ENCODE measurements at places on chromosomes 3 and 15.

DNA sequence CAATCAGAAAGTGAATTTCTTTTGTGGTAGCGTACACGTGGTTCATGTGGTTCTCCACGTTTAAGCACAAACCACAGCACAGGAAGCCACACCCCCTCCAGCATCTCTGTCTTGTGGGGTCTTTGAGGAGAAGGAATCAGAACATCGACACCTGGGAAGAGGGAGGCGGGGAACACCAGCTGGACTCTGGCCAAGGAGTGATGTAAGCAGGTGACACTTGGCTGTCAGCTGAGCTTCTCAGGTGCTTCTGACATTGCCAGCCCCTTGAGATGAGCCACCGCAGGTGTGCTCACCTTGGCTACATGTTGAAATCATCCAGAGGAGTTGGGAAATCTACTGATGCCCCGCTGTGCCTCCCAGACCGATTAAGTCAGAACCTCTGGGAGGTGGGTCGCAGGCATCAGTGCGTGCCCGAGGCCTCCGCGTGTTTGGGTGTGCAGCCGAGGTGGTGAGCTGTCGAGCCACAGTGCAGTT, 85.0 kb downstream of the FAM81A start:
- no peak for DNase-seq

- DNase-seq, result no peak
Measured at GRCh38 chr3:171874251-171874681, 31.1 kb downstream of the TMEM212 start.

DNA sequence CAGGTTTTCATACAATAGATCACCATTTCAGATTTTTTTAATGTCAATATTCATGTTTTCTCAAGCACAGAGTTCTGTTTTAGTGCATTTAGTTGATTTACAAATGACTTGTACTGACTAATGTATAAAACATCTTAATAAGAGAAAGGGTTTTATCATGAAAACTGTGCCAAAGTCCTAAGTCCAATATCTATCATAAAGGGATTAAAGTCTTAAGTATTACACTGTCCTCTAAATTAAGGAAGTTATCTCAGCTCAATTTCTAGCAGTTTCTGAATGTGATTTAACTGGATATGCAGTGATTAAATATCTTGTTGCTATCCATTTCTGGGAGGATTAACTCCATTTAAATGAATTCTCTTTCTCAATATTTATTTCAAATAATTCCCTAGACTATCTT, 381.1 kb upstream of the CNTN4 start:
- no peak for DNase-seq

DNA sequence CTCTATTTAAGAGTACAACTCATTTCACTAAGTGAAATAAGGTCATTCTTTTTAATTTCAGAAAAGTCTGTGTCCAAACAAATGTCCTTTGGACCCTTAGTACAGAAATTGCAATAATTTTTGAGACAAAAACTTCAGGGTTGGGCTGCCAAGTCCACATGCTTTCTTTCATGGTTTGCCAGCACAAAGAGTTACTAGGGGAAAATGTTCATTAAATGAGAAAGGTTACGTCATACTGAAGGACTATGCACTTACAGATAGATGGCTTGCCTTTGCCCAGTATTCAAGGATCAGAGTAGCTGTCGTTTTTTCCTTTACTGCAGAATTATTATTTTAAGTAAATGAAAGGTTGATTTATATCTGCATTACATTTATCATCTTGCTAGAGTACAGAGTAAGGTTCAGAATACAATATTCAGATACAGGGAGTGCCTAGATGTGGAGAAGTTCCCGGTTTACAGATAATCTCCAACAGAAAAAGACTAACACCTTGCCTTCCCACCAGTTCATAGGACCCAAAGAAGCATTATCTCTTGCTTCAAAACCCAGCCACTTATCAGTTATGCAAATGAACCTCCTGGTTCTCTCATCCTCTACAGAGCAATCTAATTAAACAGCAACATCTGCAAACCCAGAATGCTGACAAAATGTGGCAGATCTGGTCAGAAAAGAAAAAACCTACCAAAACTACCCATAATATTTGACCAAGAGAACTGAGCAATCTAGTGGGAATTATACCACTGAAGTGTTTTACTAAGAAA, 179.3 kb downstream of the FRMD5 start:
- DNase-seq, result no peak

DNA sequence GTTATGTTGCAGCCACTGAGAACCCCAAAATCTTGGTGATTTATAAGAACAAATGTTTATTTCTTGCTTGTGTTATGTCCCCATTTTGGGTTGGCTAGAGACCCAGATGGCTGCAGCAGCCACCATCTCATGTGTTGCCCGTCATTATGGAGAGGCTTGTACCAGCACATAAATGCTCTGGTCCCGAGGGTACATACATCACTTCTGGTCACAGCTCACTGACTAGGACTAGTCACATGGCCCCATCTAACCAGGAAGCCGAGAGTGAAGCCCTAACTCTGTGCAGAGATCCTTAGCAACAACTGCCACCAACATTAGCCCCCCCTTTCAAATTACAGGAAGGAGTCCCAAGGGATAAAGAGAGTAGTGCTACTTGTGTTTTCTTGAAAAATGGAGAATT, 25.5 kb upstream of the HACD2 start:
- no peak for DNase-seq

DNA sequence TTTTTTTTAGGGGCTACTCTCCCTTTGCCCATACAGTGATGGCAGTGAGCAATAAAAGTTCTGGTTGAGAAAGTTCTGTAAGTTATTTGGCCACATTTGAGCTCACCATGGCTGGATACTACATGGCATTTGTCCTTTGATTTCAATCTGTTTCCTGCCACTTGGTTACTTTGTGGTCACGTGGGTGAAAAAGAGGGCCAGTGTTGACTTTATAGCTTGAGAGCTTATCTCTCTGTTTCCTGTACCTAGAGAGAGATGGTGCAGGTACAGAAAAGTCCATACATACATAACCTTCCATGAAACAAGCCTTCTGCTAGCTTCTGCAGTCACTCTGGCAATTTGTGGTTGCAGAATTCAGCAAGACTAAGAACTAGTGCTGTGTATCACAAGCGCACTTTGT, 23.4 kb upstream of the MECOM start:
- no peak for DNase-seq

- no peak for DNase-seq
Measured at GRCh38 chr3:151297429-151297828, 19.1 kb upstream of the P2RY14 start.

- peak; percentile 73 for DNase-seq
Measured at GRCh38 chr15:41930221-41930866, 36.5 kb upstream of the SPTBN5 start.

DNA sequence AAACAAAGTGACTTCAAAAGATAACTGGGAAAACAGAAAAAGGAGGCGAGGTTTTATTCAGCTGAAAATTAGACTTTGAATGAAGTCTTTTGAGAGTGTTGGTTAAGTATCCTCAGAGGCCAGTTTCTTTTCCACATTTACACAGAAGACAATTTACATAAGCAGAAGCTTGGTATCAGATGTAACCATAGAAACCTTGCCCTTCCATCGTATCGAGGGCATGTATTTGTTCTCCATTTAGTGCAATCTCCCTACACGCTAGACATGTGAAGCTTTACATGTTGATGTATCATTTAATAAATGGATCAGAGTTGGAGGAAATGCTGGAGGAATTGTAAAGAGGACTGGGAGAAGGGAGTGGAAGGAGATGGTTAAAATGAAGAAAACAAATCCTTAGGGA, 161.0 kb upstream of the CRBN start:
- no peak for DNase-seq

DNA sequence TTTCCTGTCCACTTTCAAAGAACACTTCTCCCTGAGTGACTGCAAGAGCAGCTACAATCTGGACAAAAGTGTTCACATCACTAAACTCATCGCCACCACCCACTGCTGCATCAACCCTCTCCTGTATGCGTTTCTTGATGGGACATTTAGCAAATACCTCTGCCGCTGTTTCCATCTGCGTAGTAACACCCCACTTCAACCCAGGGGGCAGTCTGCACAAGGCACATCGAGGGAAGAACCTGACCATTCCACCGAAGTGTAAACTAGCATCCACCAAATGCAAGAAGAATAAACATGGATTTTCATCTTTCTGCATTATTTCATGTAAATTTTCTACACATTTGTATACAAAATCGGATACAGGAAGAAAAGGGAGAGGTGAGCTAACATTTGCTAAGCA, 1.8 kb downstream of the CCRL2 start:
- no peak for DNase-seq

DNA sequence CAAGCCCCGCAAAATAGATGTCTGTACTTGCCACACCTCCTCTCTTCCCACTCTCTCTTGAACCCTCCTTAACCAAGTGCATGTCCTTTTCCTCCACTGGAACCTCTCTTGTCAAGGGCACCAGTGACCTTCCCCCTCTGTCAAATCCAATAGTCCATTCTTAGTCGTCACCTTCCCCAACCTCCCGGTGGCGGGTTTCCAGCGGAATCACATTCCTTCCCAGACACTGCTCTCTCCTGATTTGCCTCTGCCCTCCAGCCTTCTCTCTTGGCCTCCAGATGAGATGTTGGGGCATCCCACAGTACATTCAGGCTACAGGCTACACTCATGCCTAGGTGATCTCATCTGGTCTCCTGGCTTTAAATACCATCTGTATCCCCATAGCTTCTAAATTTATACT, 31.1 kb downstream of the SCN5A start:
- no peak for DNase-seq

DNA sequence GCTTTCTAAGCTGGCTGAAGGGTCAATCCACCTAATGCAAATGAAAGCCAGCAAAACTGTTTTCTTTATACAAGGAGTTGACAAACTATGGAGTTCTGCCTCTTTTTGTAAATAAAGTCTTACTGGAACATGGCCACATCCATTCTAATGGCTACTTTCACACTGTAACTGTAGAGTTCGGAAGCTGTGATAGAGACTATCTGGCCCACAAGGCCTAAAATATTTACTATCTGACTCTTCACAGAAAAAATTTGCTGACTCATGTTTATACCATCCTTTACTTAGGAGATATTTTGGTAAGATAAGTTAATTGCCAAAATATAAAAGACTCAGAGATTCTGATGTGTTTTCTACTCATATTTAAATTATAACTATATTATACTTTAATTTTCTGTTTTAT, 93.7 kb upstream of the GK5 start:
- DNase-seq, result no peak

GRCh38 chr3:146813496-146813895, 208.3 kb upstream of the PLSCR5 start:
- no peak for DNase-seq

- no peak for DNase-seq
Measured at GRCh38 chr3:14796403-14797077, 22.2 kb upstream of the FGD5 start.

- DNase-seq, result no peak
Measured at GRCh38 chr15:67164401-67164791, 90.1 kb downstream of the AAGAB start.
